ENCODE measurements at places on chromosomes 12 and 14. TPM values are rescaled to one million over a fixed set of nuclear protein-coding genes. Genes with fewer than 3 reads are reported as not detected.

The IAPP gene
- total RNA-seq, result not detected

The KRT3 gene
- not detected for total RNA-seq

The STON2 gene
- not detected for total RNA-seq

DNA sequence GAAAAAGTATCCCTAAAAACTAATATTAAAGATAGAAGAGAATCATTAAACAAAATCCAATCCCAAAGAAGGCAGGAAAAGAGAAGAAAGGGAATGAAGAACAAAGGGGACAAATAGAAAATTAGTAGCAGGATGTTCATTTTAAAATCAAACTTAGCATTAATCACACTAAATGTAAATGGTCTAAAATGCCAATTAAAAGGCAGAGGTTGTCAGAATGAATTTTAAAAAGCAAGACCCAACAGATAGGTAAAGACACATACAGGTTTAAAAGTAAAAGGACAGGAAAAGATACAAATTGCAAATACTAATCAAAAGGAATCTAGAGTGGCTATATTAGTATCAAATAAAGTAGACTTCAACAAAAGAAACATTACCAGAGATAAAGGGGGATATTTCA is 12.5 kb downstream of the DDHD1 start:
- no peak for DNase-seq

GRCh38 chr14:53384073-53384472 is 230.9 kb upstream of the DDHD1 start:
- DNase-seq, result no peak

DNA sequence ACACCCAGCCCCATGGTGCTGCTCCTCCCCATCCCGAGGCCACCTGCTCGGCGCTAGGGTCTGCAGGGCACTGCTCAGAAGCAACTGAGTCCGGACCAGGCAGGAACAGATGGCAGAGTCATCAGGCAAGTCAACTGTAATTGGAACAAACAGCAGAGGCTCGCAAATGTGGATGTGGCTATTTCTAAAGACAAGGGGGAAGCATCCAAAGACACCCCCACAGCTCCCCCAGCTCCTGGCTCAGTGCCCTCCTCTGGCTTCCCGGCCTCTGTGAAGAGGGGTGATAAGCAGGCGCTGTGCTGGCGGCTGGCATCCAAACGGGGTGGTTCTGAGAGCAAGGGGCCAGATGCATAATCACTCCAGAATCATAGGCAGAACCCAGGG is 125.6 kb downstream of the PIWIL1 start:
- DNase-seq, result peak; percentile 55

- DNase-seq, result no peak
These were observed 31.8 kb upstream of the RAD51AP1 start for GRCh38 chr12:4506870-4507269.

GRCh38 chr14:43901911-43902673 is 605.0 kb downstream of the FSCB start:
- DNase-seq, result no peak

Data from G401 (cell line).